Caki2 (cell line): ENCODE measurements at places on chromosomes 11 and 22. TPM values are rescaled to one million over a fixed set of nuclear protein-coding genes. Genes with fewer than 3 reads are reported as not detected.

DNA sequence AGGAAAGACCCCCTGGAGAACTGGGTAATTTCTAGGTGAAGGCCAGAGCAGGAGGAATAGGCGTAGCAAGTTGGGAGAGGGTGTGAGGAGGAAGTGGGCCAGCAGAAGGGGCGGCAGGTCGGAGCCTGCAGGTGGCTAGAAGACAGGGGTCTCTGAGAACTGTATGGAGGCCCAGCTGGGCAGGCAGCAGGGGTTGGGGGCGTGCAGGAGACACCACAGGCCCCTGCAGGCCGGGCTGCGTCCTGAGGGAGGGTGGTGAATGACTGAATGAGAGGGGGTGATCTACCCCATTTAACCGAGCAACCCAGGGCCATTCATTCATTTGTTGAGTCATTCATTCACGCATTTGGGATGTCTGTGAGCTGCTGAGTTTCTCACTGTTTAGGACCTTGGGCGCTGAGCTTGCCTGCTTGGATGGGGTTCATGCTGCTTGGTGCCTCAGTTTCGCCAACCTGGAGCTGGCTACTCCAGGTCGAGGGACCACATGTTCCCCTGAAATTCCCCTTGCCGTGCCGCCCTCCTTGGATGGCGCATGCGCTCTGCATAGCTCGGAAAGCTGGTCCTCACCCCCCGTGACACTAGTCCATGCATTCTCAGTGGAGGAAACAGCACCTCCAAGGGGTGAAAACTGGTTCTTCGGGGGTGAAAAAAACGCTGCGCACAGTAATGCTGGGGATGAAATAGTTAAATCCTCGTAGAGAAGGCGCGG, 15.6 kb downstream of the MPPED1 start:
- no peak for DNase-seq

DNA sequence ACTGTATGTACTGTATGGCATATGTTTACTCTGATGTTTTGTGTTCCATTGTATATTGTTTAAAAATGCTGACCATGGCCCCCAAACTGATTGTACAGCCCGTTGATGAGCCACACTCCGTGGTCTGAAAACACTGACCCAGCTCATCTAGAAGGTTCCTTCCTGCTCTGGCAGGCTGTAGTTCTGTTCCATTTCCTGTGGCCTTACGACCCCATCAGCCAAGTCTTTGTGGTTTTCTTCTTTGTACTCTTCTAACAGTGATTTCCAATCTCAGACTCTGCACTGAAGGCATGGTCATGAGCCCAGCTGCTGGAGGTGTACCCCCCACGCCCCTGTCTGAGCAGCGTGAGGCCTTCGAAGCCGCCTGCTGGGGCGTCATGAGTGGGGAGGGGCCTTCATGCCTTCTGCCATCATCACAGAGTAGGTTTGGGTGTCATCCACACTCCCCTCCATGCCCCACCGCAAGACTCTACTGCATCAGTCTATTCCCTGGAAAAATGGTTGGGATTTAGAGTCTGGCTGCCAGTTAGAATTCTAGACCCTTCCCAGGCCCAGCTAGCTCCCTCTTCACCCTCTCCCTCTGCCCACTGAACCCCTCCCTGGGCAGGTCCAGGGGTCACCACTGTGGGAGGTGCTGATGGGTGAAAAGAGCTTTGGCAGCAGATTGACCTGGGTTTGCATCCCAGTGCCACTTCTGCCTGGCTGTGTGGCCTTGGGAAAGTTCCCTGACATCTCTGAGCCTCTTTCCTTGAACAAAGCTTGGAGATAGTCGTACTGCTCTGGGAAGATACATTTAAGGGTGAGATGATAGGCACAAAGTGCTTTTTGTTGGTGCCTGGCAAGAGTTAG, 11.3 kb upstream of the C11orf96 start:
- no peak for DNase-seq

DNA sequence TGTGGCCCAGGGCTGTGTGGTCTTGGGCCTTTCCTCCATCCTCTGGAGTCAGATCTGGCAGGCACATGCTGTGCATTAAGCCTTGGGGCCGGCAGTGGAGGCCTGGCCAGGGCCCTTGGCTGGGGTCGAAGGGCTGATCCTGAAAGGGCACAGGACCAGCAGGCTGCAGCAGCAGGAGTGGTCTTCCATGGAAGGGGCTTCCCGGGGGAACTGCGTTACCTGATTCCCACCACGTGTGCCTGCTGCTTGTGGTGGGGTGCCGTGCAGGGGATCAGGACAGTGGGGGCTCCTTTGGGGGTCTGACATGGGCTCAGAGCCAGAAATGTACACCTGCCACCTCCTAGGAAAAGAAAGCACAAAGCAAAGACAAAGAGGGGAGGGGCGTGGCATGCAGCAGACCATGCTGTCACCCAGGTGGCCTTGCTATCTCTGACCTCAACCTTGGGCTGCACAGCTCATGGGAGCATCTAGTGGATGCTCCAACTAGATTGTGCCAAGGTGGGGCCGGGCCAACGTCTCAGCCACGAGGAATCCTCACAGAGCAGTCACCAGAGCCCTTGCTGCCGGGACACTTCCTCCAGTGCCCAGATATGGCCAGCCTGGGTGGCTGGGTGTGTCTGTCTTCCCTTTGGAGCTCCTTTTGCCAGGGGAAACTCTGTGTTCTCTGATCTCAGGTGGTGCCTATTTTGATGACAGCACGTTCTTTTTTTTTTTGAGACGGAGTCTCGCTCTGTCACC, 17.9 kb upstream of the YPEL1 start:
- DNase-seq: no peak

DNA sequence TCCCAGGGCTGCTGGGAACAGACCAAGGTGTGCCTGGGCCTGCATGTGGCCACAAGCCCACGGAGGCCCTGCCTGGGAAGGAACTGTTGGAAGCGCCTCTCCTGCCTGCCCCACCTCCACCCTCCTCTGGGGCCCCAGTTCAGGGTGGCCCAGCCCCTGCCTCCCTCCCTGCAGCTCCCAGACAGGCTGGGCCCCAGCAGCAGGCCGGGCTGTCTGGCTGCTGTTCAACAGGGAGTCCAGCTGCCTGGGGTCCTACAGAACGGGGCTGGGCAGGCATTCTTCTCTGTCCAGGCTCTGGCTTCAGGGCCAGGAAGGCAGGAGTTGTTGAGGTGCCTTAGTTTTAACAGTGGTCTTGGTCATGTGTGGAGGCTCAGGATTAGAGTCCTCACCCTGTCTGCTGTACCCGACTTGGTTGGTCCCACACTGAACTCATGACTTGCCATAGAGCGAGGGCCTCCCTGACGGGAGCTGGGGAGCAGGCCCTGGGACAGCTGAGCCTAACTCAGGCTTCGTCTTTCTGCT, 11.8 kb downstream of the PRDM11 start:
- no peak for DNase-seq

DNA sequence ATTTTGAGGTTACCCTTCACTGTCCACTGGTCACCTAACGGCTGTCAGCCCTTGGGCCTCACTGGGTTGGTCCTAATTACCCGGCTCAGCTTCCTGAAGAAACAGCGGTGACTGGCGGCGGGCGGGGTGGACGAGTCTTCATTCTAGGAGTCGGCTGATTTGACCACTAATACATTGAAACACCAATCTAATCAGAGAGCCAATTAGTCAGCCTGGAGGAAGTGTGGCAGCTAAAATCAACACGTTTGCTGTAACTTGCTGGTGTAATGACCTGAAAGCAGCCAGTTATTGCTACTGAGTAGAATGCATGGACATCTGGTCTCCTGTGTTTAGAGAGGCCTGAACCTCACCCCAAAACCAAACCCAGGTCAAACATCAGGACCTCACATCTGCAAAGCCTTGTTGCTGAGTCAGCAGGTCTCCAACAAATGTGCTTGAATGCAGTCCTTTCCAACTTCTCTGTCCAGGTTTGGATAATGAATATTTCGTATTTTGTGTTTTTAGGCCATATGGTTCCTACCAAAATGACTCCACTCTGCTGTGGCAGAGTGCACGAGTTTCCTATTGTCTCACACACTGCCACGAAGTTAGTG, 496.4 kb downstream of the BRD1 start:
- DNase-seq: no peak

DNA sequence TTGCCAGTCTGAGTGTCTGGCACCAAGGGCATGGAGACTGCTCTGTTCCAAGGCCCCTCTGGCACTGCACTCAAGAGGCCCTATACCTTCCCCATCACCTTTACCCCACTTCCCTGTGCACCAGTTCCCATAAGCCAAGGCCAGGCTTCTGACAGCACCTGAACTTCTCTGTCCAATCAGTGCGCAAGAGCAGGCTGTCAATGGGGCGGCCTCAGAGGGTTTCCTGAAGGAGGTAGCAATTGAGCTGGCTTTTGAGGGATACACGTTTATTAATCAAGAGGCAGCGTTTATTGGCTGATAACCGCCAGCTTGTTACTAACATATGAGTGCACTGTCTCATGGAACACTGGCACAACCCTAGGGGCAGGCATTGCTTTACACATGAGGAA, 2.1 kb downstream of the SH3BP1 start:
- DNase-seq: no peak

GRCh38 chr11:132901638-132902471, 630.4 kb downstream of the OPCML start:
- no peak for DNase-seq

- DNase-seq: no peak
Measured at GRCh38 chr11:75759832-75760231, 8.7 kb upstream of the DGAT2 start.

DNA sequence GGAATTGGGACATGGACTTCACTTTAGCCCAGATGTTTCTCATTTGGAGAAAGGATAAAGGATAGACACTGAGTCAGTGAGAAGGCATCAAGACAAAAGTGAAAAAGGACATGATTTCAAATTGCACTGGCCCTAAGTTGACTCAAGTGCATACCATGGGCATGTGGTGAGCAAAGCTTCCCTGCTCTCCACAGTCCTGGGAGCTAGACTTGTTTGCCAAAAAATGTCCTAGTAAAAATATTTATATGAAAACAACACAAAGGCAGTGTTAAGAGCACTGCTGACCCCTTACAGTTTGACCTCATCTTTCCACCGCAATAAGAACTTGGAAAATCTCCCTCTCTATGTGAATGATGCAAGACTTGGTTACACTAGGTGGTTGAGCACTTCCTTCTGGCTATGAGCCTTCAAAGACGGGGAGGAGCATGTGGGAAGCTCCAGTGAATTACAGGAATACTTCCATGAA, 46.5 kb upstream of the FIBIN start:
- no peak for DNase-seq

- no peak for DNase-seq
Measured at GRCh38 chr11:20084921-20085814, 75.1 kb downstream of the DBX1 start.

GRCh38 chr11:11789735-11790369, 51.9 kb upstream of the USP47 start:
- peak; percentile 10 for DNase-seq

DNA sequence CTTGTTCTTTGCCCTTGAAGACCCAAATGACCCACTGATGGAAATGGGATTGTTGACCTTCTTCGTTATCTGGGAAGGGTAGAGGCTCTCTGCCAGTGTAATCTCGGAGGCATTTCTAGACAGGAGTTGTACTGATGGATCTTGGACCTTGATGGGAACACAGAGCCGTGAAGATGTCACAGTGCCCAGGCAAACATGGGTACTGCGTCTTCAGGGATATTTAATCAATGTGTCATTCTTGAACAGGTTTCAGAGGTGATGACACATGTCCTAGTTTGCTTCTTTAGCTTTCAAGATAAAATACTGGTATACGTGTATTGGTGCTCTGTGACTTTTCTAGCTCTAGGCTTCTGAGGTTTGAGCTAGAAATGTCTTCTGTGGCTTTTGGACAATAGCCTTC, 6.2 kb downstream of the LDLRAD3 start:
- no peak for DNase-seq

GRCh38 chr11:82995754-82996398, 75.8 kb downstream of the RAB30 start:
- no peak for DNase-seq

- no peak for DNase-seq
Measured at GRCh38 chr11:73213196-73214143, 4.6 kb upstream of the P2RY2 start.

GRCh38 chr11:73431396-73431795, 55.2 kb downstream of the RELT start:
- DNase-seq: no peak

GRCh38 chr11:130180491-130180890, 20.9 kb downstream of the ST14 start:
- peak; percentile 18 for DNase-seq

GRCh38 chr11:126523441-126524205, 168.1 kb downstream of the ST3GAL4 start:
- DNase-seq: no peak

GRCh38 chr11:70646272-70647049, 248.1 kb downstream of the CTTN start:
- DNase-seq: no peak

DNA sequence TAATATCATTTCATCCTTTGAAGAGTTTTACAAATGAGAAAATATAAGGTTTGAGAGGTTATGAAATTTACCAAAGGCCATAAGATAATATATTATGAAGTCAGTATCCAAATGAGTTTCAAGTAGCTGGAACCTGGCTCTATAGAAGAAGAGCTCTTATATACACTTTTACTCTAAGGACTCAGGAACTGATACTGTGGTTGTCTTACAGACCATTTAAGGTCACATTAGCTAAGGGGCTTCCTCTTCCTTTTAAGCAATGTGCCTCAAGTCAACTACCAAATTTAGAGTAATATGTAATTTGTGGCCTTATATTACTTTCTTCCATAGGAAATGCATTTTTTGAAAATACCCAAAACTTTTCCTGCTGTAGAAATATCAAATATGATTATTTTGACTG, 369.3 kb downstream of the DLG2 start:
- DNase-seq: no peak

DNA sequence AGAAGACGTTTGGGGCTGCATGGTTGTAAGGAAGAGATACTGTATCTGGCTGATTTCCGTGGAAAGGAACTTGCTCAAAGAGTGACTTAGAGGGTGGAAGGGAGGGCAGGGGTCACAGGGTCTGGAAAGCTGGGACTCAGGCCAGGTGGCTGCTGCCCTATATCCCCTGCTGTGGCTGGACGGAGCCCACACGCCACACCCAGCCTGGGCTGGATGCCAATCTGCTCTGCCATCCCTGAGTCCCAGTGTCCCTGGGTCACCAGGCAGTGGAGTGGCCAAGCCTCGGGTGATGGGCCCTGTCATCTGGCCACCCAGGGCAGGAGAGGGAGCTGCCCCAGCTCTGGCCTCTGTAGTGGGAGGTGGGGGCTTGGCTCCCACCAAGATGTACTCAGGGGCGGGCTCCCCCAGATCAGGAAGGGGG, 26.5 kb upstream of the KRTAP5-7 start:
- DNase-seq: peak; percentile 38

The PGM2L1 gene
- 0.17 and 0.26 TPM in 2 replicates for total RNA-seq

The PANX2 gene
- total RNA-seq: 18.0 and 19.5 TPM in 2 replicates

The KIF18A gene
- 9.0 and 9.9 TPM in 2 replicates for total RNA-seq

The INPP5J gene
- total RNA-seq: 0.91 and 1.2 TPM in 2 replicates

The PGA5 gene
- not detected in 2 replicates for total RNA-seq

The CD3E gene
- total RNA-seq: not detected in 2 replicates

The ESAM gene
- total RNA-seq: 0.96 and 2.5 TPM in 2 replicates

The MFNG gene
- total RNA-seq: 0.46 and 0.54 TPM in 2 replicates

The DGCR6 gene
- total RNA-seq: 8.2 TPM in 1 of 2 replicates, not detected in the other

The OR2AT4 gene
- not detected in 2 replicates for total RNA-seq

The MICAL3 gene
- 12.3 and 14.5 TPM in 2 replicates for total RNA-seq

The UPK3A gene
- 2.1 and 5.9 TPM in 2 replicates for total RNA-seq

The PDGFD gene
- total RNA-seq: 8.6 and 13.1 TPM in 2 replicates
